ENCODE measurements at places on chromosomes 2 and 18. TPM values are rescaled to one million over a fixed set of nuclear protein-coding genes. Genes with fewer than 3 reads are reported as not detected.

GRCh38 chr2:64344999-64345576, 108.9 kb upstream of the LGALSL start:
- no peak overlapping the region for H3K27ac ChIP-seq
- H3K4me3 ChIP-seq = no peak overlapping the region
- no peaks in the 10 kb centered on the region for H3K27me3 ChIP-seq
- no peaks in the 10 kb centered on the region for H3K4me1 ChIP-seq

- DNase-seq = peak; percentile 92
- no peak overlapping the region for H3K27ac ChIP-seq
- no peak overlapping the region for H3K4me3 ChIP-seq
- no peaks in the 10 kb centered on the region for H3K36me3 ChIP-seq
- H3K4me1 ChIP-seq = peaks cover 14% of the 10 kb centered on the region
Observed at GRCh38 chr2:119641562-119642258, 37.3 kb upstream of the TMEM177 start.

DNA sequence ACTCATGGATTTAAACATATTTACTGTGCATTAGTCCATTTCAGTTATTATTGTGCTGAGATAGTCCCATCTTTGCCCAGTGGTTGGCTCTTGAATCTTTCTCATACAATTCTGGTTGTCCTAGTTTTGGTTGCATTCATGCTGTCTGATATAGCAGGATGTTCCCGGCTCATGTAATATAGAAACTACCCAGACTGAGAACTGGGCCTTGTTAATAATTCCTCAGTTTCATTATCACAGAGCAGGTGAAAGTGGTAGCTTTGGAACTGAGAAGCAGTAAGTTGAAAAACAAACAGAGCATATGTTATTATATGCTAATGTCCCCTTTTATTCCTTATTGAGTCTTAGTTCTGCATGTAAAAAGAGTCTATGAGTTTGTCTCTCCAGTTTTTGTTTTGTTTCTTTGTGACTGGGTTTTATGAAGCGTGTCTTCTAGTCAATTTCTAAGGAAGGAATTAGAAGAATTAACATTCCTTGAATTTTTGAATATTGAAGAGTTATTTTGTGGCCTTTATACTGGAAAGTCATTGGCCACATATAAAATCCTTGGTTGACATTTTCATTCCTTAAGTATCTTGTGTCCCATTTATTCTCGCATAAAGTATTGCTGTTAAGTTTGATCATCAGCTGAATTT, 43.3 kb downstream of the EIF5B start:
- no peak overlapping the region for H3K27ac ChIP-seq
- H3K36me3 ChIP-seq = peaks cover 28% of the 10 kb centered on the region
- DNase-seq = no peak
- no peaks in the 10 kb centered on the region for H3K27me3 ChIP-seq

GRCh38 chr2:232030229-232030628, 68.7 kb downstream of the DIS3L2 start:
- H3K4me3 ChIP-seq = no peak overlapping the region
- no peaks in the 10 kb centered on the region for H3K4me1 ChIP-seq
- no peak overlapping the region for H3K27ac ChIP-seq
- no peaks in the 10 kb centered on the region for H3K27me3 ChIP-seq
- H3K36me3 ChIP-seq = no peaks in the 10 kb centered on the region

GRCh38 chr2:121558329-121558728, 27.6 kb downstream of the RNU4ATAC start:
- H3K27ac ChIP-seq = no peak overlapping the region
- no peaks in the 10 kb centered on the region for H3K36me3 ChIP-seq
- no peak overlapping the region for H3K4me3 ChIP-seq
- no peak for DNase-seq
- H3K4me1 ChIP-seq = peaks cover 33% of the 10 kb centered on the region

DNA sequence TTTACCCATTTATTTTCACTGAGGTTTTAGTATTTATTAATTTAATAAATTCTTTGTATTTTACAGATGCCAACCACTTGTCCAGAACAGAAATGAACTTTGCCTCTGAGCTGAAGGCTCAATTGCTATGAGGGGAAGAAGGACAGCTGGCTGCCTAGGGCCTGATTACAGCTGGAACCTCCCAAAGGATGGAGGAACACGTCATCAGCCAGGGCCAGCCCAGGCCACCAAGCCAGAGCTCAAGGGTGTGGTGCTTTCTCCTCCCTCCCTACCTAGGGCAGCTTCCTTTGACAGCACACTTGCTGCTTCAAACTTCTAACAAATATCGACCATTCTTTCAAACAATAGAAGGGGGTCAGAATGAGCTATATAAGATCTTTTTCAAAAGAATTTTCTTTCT, 19.7 kb upstream of the RIOK3 start:
- peaks cover 15% of the 10 kb centered on the region for H3K4me1 ChIP-seq
- DNase-seq = peak; percentile 36
- no peak overlapping the region for H3K27ac ChIP-seq
- H3K4me3 ChIP-seq = no peak overlapping the region

DNA sequence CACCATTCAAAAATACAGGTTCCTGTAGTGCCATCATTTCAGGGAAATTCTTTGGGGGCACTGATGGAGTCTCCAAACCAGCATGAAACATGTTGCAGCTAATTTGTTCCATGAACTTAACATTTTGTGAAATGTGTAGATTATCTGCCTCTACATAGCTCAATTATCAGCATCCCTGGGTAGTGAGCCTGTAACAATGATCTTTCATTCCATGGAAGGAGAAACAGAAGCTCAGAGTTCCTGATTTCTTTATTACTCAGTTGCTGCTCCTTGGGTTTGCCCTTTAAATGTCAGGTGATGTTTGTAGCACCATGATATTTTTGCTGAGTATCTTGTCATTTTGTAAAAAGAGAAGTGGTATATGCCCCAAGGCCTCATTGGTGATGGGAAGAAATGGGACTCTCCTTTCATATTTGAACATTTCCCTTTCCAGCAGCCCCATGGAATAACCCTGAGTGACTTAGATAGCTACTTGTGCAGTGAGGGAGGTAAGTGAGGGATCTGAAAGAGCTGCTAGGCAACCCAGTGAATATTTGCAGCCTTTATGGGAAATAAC, 146.9 kb downstream of the CERS6 start:
- DNase-seq = no peak
- no peak overlapping the region for H3K27ac ChIP-seq
- H3K36me3 ChIP-seq = no peaks in the 10 kb centered on the region
- no peaks in the 10 kb centered on the region for H3K4me1 ChIP-seq

- H3K4me1 ChIP-seq = no peaks in the 10 kb centered on the region
- H3K4me3 ChIP-seq = no peak overlapping the region
- H3K27ac ChIP-seq = peak overlapping the region; percentile 41
- H3K36me3 ChIP-seq = no peaks in the 10 kb centered on the region
- H3K27me3 ChIP-seq = no peaks in the 10 kb centered on the region
Observed at GRCh38 chr2:20539133-20539719, 92.4 kb downstream of the RHOB start.

- DNase-seq = no peak
- H3K27ac ChIP-seq = no peak overlapping the region
- no peak overlapping the region for H3K4me3 ChIP-seq
- no peaks in the 10 kb centered on the region for H3K27me3 ChIP-seq
Observed at GRCh38 chr2:71640489-71640888, 187.1 kb downstream of the DYSF start.

DNA sequence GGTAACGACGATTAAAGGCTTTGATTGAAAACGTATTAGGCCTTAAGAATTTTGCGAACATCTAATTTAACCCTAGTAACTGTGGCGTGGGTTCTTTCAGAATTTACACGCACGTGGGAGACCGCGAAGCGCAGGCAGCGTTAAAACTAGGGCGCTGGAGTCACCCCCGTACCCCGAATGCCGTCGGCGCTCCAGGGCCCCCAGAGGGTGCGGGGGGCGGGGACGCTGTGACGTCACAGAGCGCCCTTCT, 673 bp upstream of the SMCHD1 start:
- H3K27me3 ChIP-seq = no peaks in the 10 kb centered on the region
- peak overlapping the region; percentile 82 for H3K4me3 ChIP-seq
- H3K4me1 ChIP-seq = peaks cover 15% of the 10 kb centered on the region
- peak; percentile 88 for DNase-seq

The BCL11A gene
- total RNA-seq = 18.0 TPM

The C2orf15 gene
- total RNA-seq = 5.9 TPM

The CRYGD gene
- total RNA-seq = not detected

All from stomach (tissue), 19 donors.